ENCODE measurements at places on chromosomes 13 and 19. TPM values are rescaled to one million over a fixed set of nuclear protein-coding genes. Genes with fewer than 3 reads are reported as not detected.

The CGB8 gene
- total RNA-seq, result not detected

The ZSWIM4 gene
- 8.1 TPM for total RNA-seq

The TMEM221 gene
- not detected for total RNA-seq

The TEX101 gene
- not detected for total RNA-seq

The CEBPA gene
- total RNA-seq, result 0.51 TPM

The DLL3 gene
- total RNA-seq, result 0.27 TPM

The ASF1B gene
- 71.8 TPM for total RNA-seq

The CYP2A7 gene
- not detected for total RNA-seq

The ZNF616 gene
- total RNA-seq, result 5.1 TPM

Measured in T-helper 1 cell treated with Interleukin-12 subunit alpha and Interleukin-12 subunit beta and Interleukin-4 antibody, amounts not matched to agents 30 ng/mL and 1 ng/mL, for 36 hours (primary cell).